ENCODE measurements at places on chromosomes 11 and 22.
A peak's percentile ranks its signal among the peaks of the same experiment; 100 is the strongest.

DNA sequence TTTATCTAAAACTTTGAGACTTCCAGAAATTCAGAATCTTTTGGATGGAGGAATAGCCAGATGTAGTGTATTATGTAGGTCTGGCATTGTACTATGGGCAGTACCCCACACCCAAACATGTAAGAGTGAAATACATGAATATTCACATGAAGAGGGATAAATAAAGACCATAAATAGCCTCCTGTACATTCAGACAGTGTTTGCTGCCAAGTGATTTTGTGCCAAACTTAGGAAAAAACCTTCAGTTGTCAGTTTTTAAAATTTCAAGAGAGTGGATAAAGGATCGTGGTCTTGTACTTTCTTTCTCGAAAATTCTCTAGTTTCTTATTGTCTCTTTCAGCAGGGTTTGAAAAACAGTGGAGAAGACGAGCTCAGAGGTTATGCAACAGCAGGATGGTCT is 150.3 kb upstream of the LARGE1 start:
- no peak for DNase-seq

GRCh38 chr11:93775289-93775688 is 8.8 kb upstream of the MED17 start:
- peak; percentile 5 for DNase-seq

DNA sequence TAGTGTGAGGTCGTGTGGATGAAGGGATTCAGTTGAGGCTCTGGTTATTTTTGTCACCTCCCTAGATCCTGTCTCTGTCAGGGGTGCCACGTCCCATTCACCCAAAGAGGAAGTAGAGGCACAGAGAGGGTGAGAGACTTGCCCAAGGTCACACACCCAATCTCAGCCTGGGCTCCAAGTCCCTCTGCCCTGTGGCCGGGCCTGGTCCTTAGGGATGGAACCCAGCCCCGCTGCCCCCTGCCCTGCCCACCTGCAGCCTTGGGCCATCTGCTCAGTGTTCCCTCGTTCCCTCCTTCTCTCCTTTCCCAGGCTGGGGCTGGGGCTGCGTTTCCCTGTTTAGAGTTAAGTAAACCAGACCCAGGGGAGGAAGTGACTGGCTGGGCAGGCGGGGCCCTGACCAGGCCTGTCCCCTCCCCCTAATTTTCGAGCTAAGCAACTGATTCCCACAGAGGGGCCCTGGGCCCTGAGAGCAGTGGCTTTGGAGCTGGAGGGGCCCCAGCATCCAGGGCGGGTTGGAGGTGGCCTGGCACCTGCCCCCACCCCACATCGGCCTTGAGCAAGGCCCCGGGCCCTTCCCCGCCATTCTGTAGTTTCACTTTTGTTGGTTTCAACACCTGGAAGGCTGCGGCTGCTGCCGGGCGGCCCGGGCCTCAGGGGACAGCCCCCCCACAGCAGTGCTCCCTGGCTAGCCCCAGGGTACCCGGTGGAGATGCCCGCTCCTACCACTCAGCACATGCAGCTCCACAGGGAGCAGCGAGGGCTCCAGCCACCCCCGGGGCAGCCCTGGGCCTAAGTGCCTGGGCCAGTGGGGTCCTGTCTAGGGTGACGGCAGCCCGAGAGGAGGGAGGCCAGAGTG is 1.5 kb downstream of the TCIRG1 start:
- peak; percentile 34 for DNase-seq

GRCh38 chr11:3156282-3156660 is 8.8 kb downstream of the OSBPL5 start:
- DNase-seq: no peak

GRCh38 chr22:24231706-24232105 is 13.2 kb downstream of the GGT5 start:
- DNase-seq: no peak

GRCh38 chr11:106697058-106697457 is 321.2 kb downstream of the GUCY1A2 start:
- no peak for DNase-seq

GRCh38 chr11:4454021-4454420 is 4.9 kb downstream of the OR52K2 start:
- no peak for DNase-seq

GRCh38 chr11:91707652-91708482 is 516.8 kb upstream of the FAT3 start:
- no peak for DNase-seq

DNA sequence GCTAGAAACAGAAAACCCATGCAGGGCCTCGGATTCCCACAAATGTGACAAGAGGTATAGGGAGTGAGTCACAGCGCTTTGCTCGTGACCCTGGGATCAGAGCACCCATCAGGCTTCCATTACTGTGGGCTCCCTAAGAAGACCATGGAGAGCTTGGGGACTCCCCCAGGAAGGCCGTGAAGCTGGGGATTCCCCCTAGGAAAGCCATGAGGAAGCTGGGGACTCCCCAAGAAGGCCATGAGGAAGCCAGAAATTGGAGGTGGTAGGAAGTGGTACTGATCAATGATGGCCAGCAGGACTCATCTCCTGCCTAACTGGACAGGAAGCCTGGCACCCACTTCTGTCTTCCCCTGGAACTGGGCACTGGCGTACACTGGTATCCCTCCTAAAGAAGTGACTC is 10.1 kb upstream of the DCPS start:
- no peak for DNase-seq

GRCh38 chr11:62450543-62451240 is 31.9 kb downstream of the SCGB1A1 start:
- no peak for DNase-seq

DNA sequence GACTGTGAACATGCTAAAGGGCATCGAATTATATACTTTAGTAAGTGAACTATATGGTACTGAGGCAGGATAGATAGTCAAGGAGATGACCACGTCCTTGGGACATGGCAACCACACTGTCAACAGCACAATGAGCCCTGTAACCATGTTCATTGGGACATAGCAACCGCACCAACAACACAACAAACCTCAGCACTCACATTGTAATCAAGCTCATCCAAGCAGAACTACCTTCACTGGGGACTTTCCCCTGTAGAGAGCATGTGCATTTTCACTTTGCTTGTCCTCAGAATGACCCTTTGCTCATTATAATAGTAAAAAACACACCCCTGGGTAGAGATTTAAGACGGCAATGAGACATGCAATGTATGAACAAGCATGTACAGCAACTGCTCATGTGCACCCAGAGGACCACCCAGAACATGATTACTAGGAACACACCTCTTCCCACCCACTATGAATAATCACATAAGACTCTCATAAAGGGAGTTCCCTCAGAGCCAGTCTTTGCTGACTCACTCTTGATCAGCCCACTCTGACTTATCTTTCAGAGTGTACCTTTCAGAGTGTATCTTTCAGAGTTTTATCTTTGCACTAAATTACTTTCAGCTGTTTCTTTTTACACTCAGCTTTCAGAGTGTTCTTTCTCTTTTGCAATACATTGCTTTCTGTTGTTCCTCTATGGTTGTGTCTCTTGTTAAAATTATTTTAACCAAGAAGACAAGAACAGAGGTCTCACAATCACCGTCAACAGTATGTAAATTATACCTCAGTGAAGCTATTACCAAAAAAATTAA is 4.1 kb upstream of the PLAAT2 start:
- peak; percentile 47 for DNase-seq

DNA sequence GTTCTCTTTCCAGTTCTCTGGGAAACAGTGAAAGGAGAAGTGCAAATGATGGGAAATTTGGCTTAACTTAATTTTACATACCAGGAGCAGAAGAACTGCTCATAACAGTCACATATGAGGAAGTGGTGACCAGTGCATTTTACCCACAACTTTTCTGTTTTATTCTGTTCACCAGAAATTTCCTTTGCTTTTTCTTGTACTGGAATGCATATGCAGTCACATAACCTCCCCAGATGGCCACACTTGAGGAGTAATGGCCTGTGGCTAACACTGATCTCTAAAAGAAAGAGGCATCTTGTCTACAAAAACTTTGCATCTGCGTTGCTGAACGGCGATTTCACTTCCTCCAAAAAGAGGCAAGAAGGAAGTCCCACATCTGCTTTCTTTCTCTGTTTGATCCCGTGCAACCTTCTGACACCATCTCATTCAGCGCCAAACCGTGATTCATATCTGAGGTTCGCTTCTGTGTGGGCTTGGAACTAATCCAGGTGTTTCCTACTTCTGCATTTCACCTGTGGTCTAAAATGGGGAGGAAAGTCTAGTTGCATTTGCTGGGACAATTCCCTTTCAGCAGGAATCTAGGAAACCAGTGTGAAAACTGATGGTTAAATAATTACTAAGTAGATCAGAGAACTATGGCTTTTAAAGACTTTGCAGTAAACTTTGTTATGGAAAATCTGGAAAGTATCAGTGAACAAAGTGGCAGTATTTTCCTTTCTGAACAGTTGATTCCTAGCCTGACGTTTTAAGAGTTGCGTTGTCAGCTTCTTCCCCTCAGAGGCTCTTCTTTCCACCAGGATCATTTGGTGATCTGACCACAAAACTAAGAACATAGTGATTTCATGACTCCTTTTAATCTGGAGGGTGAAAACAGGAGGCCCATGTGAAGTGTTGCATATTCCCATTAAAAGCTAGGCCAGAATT is 4.2 kb upstream of the MPEG1 start:
- peak; percentile 35 for DNase-seq

GRCh38 chr11:9219115-9219514 is 46.0 kb downstream of the DENND5A start:
- DNase-seq: no peak

- no peak for DNase-seq
Measured at GRCh38 chr11:92852946-92853345, 116.5 kb upstream of the MTNR1B start.

GRCh38 chr11:35623621-35624168 is 5.4 kb downstream of the FJX1 start:
- no peak for DNase-seq

DNA sequence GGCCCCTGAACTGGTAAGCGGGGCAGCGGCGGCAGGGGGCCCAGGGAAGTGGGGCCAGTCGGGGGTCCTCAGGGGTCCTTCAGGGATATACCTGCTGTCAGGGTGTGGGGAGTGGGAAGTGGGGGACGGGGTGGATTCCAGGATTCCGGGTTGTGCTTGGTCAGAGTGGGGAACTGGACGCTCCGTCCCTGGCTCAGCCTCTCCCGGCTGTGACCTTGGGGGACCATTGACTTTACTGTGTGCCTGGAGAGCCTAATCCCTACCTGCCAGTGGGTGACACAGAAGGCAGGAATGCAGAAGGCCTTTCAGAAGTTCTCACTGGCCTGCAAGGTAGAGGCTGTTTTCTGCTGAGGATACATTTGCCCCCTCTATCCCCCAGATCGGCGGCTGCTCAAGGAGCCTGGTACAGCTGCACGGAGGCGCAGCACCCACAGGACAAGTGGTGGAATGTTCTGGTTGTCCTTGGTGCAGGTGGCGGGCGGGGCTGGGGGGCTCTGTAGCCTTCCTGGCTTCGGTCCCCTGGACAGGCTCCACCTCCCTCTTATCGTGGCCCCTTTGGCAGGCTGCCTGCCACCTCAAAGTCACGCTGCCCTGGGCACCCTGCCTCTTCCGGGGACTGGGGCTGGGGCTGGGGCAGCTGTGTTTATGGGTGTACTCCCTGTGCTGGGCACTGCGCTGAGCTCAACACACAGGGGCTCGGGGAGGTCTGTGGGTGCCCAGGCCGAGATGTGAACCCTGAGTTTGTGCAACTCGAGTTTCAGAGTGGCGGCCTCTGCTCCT is 18.4 kb downstream of the KCNQ1 start:
- no peak for DNase-seq

DNA sequence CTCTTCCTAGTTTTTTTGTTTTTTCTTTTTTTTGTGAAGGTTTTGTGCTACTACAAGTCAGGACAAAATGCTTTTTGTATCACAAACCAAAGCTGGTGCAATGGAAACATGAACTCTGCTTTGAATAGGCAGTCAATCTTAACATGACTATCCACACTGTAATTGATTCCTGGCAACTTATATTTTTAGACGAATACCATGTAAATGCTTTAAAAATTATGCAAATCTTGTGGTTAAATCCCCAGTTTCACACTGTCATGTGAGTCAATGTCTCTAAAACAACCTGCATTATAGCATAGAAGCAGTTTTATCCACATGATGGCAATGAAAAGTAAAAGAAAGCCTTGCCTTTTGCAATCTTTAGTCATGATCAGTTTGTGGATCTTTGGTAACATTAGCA is 8.9 kb downstream of the TRPC6 start:
- DNase-seq: no peak

GRCh38 chr11:29435421-29435820 is 581.4 kb downstream of the KCNA4 start:
- DNase-seq: no peak

DNA sequence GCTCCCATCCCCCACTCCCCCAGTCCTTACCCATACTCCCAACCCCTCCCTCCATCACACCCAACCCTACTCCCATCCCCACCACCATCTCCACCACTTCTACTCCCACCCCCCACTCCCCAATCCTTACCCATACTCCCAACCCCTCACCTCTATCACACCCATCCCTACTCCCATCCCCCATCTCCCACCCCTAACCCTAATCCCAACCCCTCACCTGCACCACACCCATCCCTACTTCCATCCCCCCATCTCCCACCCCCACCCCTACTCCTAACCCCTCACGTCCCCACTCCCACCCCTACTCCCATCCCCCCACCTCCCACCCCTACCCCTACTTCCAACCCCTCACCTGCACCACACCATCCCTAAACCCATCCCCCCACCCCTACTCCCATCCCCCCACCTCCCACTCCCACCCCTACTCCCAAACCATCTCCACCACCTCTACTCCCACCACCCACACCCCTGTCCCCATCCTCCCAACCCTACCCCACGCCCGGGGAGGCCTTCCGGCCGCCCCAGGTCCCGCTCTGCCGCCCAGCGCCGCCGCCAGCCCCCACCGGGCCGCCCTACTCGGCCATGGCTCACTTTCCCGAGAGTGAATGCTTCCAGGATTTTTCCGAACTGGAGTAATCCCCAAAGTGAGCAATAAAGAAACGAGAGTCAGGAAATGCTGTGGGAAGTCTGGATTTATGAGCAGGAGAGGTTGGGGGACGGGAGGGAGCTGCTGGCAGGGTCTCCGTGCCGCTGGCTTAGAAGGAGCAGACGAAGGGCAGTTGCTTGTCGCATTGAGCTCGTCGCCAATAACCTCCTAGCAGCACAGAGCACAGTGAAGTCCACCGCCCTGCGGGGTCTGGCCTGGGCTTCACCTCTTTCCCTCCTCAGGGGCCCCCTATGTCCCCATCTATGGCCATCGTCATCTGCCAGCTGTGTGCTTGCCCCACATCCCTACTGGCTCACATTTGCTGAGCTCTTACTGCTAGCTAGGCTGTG is 4.6 kb downstream of the PRG3 start:
- DNase-seq: no peak

DNA sequence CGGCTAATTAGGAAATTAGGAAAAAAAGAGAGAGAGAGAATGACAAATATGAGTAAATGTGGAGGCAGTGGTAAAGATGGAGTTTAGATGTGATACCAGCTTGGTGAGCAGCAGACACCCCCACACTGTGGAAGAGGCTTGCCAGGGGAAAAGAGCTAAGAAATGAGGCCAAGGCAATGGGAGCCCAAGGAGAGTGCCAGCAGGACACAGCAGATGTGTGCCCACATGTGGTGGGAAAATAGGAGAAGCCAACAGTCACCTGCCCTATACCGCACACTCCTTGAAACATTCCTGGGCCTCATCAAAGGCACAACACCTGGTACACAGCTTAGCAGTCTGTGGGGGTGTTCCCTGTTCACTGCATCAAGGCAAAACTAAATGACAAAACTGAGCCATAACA is 104.9 kb downstream of the FAM76B start:
- DNase-seq: no peak

- DNase-seq: no peak
Measured at GRCh38 chr11:102465696-102466095, 13.1 kb upstream of the TMEM123 start.
